ENCODE measurements at places on chromosomes 3 and 15.

- DNase-seq = no peak
These were observed 103.1 kb downstream of the TMEM266 start for GRCh38 chr15:76162784-76163456.

DNA sequence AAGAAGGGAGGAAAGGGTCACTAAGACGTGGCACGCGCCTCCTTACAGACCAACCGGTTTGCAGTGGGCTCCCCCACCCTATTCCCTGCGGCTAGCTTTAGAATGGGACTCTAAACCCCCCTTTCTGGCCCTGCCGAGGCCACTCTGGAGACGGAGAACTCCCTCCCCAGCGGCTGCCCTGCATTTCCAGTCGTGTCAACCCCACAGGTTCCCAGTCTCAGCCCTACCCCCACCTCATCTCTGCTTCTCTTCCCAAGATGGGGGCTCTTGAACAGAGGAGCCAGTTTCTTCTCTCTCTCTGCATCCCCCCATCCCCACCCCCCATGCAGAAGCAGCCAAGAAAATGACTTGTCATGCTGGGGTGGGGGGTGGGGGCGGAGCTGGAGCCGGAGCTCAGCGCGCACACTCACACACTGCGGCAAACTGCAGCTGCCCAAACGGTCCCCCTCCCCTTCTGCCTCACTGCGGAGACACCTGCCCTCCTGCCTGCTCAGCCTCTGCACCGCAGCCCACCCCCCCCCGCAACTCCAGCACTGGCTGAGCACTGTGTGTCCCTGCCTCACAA lies 871 bp downstream of the MAP1A start:
- peak; percentile 31 for DNase-seq

GRCh38 chr15:30990446-30991254 lies 778 bp downstream of the MTMR10 start:
- no peak for DNase-seq

DNA sequence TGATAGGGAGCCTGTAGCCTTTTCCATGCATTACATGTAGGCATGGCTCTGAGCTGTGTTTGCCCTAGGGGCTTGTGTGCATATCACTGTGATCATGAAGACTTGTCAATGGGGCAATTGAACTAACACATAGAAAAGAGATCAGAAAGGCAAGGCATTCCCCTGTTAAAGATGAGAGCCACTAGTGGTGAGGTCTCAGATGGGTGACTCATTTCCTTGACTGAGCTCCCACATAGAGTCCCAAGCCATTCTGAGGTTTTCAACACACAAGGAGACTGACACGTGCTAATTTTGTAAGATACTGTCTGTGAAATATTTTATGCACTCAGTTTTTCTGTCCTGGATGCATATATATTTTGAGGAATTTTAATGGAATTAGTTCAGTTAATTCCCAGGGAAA lies 53.8 kb downstream of the SAMMSON start:
- no peak for DNase-seq

- DNase-seq = peak; percentile 71
These were observed 84.2 kb upstream of the ABHD2 start for GRCh38 chr15:89003865-89004725.

- no peak for DNase-seq
These were observed 176.3 kb downstream of the ZMAT3 start for GRCh38 chr3:178895178-178895789.

DNA sequence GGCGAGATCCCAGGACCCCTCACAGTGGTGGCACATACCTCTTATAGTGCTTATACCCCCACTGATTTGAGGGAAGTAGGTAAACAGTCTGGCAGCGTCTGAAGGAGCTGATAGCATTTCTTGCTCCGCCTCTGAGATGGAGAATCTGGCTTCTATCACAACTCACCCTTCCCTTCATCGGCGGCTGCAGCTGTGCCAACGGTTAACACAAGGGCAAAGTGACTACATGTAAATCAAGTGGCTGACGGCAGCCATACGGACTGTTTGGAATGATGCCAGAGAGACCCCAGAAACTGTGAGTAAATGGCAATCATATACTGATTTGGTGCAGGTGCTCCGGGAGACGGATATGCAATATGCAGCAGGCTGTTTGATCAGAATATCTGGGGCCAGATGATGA lies 66.8 kb upstream of the UNC13C start:
- no peak for DNase-seq

DNA sequence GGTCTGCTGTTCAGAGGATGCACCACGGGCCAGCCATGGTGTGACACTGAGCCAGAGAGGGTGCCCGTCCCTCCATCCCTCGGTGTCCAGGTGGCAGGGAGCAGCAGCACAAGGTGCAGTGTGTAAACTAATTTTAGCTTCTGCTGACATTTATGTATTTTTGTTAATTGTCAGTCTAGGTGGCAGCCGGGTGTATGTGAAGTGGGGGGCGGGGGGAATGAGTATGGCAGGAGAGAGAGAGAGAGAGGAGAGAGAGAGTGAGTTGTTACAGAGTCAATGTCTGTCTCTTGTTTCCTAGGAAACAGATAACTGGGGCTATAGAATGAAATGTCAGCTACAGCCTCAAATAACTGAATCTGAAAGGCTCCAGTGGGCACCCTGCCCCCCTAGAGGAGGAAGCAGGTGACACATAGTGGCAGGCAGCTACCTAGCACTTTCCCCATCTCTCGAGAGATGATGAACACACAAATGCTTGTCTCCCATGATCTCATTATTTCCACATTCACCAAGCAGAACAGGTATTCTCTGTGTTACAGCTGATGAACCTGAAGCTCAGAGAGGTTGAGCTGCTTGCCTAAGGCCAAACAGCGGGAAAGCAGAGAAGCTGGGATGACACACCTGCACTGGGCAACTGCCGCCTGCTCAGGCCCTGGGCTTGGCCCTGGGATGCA lies 24.7 kb downstream of the RASGRF1 start:
- no peak for DNase-seq

DNA sequence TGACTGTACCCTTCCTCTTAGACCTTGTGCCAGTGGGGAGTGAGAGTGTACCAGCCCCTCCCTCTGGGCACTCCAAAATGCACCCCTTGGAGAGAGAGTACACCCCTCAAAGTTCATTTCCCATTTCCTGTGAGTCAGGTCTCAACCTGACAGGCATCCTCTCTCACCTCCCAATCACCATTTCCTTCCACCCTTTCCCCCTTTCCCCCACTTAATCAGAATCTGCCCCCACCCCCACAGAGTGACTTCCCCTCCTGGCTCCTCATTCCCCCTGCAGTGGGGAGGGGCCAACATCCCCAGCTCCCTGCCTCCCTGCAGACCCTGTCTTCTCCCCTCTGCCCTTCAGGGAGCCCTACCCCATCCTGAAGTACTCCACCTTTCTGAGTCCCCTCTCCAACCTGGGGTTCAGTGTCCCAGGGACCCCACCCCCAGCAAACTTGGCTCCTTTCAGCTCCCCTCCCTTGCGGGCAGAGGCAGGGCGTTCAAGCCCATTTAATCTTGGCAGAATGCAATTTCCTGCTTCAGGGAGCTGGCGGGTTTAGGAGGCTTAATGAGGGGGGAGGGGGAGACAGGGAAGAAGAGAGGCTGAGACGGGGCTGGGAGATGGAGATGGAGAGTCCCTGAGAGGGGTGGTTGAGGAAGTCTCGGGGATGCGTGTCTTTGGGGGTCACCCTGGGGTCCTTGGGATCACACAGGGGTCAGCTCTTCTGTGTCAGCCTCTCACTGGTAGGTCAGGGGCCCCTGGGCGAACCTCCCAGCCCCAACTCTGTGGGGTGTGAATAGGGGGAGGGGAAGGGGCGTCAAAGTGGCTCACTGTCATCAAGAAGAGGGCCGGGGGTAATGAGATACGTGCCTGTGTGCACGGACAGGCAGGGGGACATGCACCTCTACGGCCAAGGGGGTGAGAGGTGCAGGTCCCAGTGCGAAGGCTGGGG lies 16.6 kb upstream of the SEMA3F start:
- DNase-seq = peak; percentile 51

DNA sequence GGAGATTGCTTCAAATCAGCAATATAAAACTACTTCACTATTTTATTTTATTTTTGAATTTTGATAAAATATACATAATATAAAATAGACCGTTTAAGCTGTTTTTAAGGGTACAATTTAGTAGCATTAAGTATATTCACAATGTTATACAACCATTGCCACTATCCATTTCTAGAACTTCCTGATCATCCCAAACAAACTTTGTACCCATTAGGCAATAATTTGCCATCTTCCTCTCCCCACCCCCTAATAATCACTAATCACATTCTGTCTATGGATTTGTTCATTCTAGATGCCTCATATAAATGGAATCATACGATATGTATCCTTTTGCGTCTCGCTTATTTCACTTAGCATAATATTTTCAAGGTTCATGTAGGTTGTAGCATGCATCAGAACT lies 28.9 kb downstream of the FANCD2 start:
- no peak for DNase-seq

- DNase-seq = no peak
These were observed 13.5 kb downstream of the SEMA4B start for GRCh38 chr15:90214553-90215196.

DNA sequence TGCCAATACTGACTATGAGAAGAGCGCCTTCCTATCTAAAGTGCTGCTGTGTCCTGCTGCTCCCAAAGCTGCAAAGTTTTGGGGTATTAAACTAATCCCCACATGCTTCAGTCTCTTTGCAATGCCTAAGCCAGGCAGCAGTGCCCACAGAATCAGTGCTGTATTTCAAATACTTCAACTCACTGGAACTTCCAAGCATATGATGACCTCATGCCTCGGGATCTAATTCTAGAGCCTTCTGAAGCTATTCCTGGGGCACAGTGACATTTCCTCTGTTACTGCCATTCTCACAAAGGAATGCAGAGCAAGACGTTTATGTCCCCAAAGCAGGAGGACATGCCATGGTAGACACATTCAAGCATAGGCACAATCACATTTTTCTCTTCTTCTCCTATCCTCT lies 78.5 kb downstream of the CD200 start:
- DNase-seq = no peak

DNA sequence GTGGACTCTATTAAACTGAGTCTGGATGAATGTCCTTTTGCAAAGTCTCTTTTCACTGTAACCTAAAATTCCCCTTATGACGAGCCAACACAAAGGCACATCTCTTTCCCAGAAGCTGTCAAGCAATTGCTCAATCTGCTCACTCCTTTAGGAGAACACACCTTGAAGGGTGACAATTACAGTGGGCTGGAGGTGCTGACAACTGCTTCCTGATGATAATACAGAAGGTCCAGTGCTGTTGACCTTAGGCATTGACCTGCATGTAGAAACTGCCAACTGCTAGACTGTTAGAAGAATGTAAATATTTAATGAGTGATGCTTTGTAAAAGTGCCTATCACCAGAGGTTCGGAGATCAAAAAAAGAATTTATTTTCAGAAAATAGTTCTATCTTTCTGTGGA lies 757.7 kb downstream of the GRM7 start:
- no peak for DNase-seq

DNA sequence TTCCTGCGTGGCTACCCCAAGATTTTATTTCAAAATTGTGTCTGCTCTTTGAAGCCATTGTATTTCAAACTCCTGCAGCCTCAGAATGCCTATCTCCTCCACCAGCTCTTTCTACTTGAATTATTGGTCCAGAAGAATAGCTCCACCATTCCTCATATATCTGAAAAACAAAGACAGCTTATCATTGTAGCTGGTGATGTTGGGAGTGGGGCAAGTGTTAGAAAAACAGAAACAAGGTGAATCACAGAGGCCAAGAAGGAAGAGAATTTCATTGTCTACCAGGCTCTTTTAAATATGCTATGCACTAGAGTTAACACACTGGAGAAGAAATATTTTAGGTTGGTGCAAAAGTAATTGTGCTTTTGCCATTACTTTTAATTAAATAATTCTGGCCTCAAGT lies 307.9 kb upstream of the ROPN1 start:
- no peak for DNase-seq

GRCh38 chr15:97684249-97684648 lies 276.3 kb upstream of the ARRDC4 start:
- DNase-seq = no peak

DNA sequence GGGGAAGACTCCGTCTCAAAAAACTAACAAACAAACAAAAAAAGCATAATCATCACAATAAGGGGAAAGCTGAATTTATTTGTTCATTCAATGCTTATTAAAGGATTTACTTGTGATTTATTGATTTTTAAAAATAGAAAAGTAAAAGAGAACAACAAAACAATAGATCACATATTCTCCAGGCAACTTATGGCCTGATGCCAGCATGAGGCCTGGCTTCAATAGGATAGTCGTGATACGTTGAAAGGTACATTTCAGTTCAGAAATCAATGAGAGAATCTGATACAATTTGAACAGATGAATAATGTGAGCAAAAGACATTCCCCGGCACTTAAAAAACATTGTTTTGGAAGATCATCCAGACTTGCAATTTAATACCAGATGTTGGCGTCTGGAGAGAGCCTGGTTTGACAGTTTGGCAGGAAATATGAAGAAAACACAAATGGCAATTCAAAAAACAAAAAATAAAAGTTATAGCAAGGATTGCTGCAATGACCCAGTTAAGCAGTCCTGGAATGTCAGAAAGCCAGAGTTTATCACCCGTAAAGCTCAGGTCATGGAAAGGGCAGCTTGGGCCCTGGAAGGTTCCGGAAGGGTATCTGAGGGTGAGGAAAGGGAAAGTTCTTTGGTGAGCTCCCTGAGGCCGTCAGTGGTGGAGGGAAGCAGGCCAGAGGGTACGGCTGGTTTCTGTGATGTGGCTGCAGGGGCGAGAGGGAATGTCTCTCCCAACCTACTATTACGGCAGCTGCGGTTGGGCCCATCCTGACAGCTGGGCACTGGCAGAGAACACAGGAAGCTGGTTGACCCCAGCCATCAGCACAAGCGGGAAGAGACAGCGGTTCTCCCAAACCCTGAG lies 230.2 kb upstream of the HES1 start:
- DNase-seq = no peak

GRCh38 chr3:111103807-111104206 lies 32.2 kb downstream of the NECTIN3 start:
- DNase-seq = no peak

GRCh38 chr3:172591876-172592771 lies 68.9 kb upstream of the TNFSF10 start:
- no peak for DNase-seq

- DNase-seq = no peak
These were observed 16.3 kb upstream of the MB21D2 start for GRCh38 chr3:192933779-192934460.

DNA sequence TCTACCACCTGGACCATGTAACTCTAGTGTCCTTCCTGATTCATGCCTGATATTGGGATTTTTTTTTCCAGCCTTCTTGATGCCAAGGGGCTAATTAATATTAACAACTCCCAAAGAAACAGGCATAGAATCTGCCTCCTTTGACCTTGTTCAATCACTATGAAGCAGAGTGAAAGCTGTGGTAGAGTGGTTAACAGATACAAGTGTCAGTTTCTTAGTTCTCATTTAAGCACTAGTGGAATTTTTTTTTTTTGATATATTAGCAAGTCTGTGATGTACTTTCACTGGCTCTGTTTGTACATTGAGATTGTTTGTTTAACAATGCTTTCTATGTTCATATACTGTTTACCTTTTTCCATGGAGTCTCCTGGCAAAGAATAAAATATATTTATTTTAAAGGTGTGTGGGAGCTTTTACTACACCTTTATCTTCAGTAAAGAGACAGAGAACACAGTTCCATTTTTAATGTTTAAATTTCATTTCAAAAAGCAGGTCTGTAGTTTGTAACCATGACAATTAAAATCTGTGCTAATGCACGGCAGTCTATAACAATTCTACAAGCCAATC lies 67.1 kb downstream of the TOP2B start:
- DNase-seq = no peak

Measured in WTC11 (cell line).